ENCODE measurements at places on chromosomes 12 and 14.
A peak's percentile ranks its signal among the peaks of the same experiment; 100 is the strongest.

DNA sequence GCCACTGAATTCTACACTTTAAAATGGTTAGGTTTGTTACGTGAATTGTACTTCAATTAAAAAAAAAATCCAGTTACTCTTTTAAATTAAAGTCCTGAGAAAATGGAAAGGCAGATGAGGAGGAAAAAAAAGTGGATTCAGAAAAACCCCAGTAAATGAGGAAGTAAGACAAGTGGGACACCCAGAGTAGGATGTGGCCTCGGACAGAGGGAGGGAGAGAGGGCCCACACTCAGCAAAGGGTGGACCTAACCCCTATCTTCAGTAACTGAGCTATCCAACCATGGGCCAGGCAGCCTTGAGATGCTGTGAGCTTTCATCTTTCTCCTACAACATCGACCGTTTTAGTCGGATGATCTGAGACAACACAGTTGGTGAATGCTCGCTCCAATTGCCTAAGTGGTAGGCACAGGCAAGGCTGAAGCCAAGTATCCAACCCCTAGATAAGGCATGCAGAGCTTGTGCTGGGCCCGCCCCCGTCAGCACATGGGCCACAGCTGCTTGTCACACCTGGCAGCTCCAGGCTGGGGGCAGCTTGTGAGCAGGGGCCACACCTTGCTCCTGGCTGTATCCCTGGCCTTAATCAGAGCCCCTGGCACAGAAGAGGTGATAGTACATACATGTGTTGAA lies 142.1 kb downstream of the TTC7B start:
- DNase-seq, result no peak

- no peak for DNase-seq
These were observed 955.5 kb downstream of the TMTC2 start for GRCh38 chr12:83642205-83642604.

DNA sequence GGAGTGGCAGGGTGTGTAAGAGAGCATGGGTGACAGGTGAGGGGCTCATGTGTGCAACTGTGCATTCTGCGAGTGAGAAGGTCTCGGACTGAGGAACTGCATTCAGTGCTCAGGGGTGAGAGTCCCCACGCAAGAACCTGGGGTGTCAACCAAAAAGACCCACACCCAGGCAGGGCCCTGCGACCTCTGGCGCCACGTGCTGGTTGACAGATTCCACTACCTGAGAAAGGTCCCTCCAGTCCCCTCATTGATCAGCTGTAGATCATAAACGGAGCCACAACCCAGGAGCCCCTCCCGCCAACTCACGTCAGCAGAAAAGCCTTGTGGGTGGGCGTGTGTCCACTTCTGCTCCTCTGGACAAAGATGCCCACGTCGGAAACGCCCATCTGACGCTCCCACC lies 98.7 kb downstream of the ASCL4 start:
- no peak for DNase-seq

GRCh38 chr14:95885866-95886265 lies 9.2 kb downstream of the TUNAR start:
- no peak for DNase-seq

GRCh38 chr14:60968671-60969070 lies 12.2 kb downstream of the TRMT5 start:
- no peak for DNase-seq

DNA sequence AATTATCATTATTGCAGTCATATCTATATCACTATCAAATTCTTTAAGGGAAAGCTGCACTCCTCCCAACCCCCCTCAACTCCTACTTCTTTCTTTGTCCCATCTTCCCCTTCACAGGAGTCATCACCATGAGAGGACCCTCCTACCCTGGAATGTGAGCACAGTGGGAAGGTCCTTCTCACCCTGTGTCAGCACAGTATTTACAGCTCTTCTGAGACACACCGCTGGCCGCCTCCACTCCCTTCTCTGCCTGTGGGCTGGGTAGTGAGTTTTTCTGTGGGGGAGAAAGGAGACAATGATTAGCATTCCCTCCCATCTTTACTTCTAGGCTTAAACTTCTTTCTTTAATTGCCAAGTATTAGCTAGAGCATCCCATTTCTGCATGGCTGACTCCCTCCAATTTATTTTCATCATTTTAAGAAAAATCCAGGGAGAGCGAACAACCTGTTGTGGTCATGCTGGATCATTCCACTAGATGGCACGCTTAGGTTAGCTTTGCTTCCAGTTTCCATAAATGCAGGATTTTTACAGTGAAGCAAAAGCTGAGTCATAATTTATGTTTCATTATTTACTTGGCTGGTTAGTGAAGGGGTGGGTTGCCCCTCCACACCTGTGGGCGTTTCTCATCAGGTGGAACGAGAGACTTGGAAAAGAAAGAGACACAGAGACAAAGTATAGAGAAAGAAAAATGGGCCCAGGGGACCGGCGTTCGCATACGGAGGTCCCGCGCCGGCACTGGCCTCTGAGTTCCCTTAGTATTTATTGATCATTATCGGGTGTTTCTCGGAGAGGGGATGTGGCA lies 188.5 kb downstream of the ALX1 start:
- DNase-seq, result peak; percentile 82

- DNase-seq, result no peak
These were observed 62.8 kb upstream of the EGLN3 start for GRCh38 chr14:34013721-34014060.

DNA sequence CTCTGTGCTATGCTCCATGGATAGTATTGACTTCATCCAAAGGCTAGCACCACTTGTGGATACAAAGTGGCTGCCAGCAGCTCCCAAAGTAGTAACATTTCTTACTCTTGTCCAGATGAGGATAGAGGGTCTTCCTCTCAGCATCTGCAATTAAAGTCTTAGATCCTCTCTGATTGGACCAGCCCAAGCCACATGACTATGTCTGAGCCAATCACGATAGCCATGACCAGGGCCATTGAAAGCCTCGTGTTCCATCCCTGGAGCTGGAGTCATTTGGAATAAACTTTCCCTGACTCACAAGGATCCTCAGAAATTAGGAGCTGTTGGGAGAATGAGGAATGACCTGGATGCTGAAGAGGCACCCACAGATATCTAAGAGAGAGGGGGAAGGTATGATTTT lies 28.5 kb upstream of the SLC24A4 start:
- DNase-seq, result no peak

DNA sequence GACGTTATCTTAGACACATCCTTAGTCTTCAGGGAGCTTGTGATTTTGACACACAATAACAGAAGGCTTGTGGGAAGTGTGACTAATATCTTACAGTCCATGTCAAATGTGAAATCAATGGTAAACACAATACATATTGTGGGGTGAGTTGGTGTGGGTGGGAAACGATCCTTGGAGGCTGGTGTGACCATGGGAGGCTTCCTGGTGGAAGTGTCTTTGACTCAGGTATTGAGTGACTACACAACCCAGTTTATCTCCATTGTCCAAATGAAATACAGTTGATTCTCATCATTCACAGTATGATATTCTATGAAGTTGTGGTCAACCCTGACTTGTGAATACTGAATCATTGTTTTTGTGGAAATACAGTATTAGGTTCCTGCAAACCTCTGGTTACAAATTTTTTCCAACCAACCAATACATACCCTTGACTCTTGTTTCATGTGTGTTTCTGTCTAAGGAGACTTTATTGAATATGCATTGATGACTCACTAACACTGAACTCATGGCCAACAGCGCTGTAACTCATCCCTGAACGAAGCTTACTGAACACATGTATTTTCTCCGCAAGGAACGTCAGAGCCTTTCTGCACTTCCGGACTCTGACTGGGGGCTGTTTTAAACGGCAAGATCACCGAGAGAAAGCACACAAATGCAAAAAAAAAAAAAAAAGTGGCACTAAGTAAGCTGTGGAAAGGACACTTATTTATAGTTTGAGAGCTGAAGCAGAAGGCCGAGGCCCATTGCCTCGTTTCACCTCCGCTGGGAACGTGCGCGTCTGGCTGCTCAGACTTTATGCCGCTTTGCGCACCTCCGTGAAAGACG lies 59.0 kb downstream of the CLMN start:
- peak; percentile 71 for DNase-seq

- DNase-seq, result no peak
These were observed 411.1 kb downstream of the TMTC2 start for GRCh38 chr12:83097643-83098342.

GRCh38 chr14:102986810-102987579 lies 64.5 kb downstream of the AMN start:
- DNase-seq, result peak; percentile 62

DNA sequence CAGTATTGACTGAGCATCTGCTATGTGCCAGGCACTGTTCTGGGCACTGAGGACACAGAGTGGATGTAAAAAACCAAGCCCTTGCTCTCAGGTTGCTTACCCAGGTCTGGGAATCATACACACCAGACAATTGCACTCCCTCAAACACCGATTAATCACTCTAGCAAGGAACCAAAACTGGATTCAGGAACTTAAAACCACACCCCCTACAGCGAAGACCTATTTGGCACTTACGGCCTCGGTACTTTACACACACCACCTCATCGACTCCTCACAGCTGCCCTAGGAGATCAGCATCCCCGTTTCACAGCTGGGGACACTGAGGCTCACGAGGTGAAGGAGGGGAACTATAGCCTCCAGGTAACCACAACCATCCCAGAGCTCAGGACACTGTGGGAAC lies 1.6 kb downstream of the GLTP start:
- DNase-seq, result no peak

DNA sequence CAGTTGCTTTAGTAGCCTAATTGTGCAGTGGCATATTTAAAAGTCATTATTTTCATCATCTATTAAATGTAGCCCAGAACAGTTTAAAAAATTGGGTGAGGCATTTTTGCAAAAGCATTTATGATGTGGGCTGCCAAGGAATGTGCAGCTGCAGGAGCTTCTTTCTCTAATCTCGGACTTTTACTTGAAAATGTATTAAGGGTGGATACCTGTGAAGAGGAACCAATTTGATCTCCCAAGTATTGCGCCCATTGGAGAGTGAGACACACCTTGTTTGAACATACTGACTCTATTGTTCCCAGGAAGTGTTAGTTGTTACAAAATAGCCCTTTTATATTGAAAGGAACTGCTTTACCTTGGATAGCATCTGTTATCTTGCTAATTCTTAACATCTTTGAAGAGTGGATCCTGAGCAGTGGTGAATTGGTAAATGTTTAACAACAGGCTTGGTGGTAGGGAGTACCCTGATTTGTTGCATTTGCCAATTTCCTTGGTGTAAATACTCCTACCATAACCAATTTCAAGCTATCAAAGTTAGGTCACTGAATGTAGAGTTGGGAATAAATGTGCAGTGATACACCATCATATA lies 42.5 kb upstream of the HMGA2 start:
- no peak for DNase-seq

DNA sequence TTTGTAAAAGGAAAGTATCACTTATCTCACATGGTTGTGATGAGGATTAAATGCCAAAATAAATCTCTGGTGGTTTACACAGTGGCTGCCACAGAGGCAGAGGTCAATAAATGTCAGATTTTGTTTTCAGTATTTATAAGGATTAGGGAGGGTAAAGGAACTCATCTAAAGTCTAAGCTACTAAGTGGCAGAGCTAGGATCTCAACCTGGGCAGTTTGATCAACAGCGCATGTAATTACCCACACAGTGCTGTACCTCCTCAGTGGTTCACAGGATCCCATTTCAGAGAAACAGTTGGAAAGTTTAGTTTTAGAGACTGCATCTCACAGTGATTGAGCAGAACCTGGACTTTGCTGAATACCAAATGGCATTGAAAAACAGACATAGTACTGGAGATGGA lies 44.9 kb upstream of the RIC8B start:
- DNase-seq, result no peak

GRCh38 chr14:52011523-52011922 lies 22.2 kb downstream of the RTRAF start:
- DNase-seq, result no peak

GRCh38 chr12:127125607-127126259 lies 1141.2 kb upstream of the TMEM132C start:
- DNase-seq, result peak; percentile 75

- DNase-seq, result no peak
These were observed 326.8 kb downstream of the CCDC91 start for GRCh38 chr12:28517101-28517500.

- DNase-seq, result no peak
These were observed 1.0 kb upstream of the ITPK1 start for GRCh38 chr14:93116676-93117200.

DNA sequence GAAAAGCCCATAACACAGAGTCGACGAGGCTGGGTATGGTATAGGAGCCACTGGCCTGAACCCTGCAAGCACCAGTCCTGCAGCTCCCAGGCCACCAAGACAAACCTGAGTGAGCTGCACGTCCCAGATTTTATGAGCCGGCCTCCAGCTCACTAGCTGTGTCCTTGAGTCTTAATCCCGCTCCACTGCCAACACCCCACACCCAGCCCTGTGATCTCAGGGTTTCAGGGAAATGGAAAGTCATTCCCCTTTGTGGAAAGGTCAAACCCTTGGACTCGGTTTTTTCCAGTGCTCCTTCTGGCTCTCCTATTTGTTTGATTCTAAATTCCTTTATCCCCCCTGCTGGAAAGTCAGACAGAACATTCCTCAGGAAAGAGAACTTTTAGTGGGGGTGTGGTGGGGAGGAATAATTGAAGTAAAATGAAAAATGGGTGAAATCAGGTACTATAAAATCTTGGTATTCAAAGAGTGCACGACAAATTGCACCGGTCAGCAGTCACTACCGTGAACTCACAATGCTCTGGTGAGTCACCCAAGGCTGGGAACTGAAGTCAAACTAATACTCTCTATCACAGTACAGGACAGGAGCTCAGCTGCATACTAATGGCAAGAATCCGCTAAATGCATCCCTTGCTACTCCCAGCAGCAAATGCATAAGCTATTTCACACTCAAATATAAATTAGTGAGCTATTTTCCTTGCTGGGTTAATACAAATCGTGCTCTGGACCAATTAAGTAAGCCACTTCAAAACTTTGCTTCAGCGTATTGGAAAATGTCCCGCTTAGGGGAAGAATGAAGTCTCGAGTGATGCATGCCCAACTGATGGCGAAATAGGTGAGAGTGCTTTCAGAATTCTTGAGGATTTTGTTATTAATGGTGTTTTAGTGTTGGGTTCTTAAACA lies 9.0 kb downstream of the PITPNM2 start:
- peak; percentile 74 for DNase-seq

GRCh38 chr14:64704743-64705380 lies 638 bp downstream of the PLEKHG3 start:
- no peak for DNase-seq

DNA sequence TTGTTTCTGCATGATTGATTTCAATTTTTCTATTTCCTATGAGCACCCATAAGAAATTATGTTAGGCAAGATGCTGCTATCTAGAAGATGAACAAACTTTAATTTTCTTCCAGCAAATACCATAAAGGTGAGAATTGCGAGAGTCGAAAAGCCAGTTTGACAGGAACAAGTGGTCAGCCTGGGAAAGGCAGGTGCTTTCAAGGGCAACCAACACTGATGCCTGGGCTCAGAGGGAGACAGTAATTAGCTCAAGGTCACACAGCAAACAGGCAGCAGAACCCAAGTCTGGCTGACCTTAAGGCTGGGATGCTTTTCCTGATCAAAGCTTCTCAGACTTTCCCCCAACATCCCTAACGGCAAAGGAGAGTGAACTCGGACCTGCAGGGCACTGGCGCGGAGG lies 6.8 kb upstream of the OTUB2 start:
- no peak for DNase-seq

GRCh38 chr12:125259178-125259867 lies 194.1 kb downstream of the AACS start:
- DNase-seq, result no peak

All from fibroblast of pulmonary artery (primary cell).